Activated CD4-positive, alpha-beta memory T cell treated with anti-CD3 and anti-CD28 coated beads, Interleukin-2, amount 10 ng/mL, durations not matched to agents 7 days and 5 days (primary cell): ENCODE measurements at places on chromosomes 2 and 18. TPM values are rescaled to one million over a fixed set of nuclear protein-coding genes. Genes with fewer than 3 reads are reported as not detected.

DNA sequence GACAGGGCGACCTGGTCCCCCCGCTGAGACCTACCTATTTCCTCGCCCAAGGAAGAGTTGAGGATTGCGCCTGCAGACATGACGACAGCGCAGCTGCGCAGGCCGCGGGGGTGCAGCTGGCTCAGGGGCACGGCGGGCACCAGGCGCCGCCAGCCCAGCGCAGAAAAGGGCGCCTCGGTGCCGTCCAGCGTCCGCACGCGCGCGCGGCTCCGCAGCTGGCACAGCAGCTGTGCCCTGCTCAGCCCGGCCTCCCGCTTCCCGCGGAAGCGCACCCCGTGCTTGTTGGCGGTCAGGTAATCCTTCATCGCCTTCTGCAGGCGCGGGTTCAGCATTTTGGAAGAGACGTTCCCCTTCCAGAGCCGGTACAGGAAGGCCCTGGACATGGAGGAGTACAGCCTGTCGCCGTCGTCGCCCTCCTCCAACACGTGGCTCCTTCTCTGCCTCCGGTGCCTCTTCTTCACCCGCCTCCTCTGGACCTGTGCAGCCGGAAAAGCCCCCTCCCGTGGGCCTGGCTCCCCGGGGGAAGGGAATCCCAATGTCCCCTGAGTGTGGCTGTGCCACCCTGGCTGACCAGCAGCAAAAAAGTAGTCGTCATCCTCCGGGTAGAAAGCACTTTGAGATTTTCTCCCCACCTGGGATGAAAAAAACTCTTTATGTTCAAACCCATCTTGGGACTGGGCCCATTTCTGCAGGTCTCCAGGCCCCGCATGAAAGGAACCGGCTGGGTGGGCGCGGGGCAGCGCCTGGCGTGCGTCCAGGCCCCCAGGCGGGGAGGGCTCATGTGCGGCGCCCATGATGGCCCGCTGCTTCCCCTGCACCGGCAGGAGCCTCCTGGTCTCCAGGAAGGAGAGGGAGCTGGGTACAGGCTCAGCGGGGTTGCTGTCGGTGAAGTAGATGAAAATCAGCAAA lies 42.7 kb downstream of the ST6GAL2 start:
- H3K4me1 ChIP-seq: no peaks in the 10 kb centered on the region
- H3K36me3 ChIP-seq: no peaks in the 10 kb centered on the region
- H3K27ac ChIP-seq: no peak overlapping the region
- H3K27me3 ChIP-seq: no peaks in the 10 kb centered on the region
- DNase-seq: no peak
- H3K4me3 ChIP-seq: no peak overlapping the region

The DYNAP gene
- not detected for total RNA-seq

The SLC4A5 gene
- 3.4 TPM for total RNA-seq

The PDCL3 gene
- 39.6 TPM for total RNA-seq

The PAX3 gene
- total RNA-seq: not detected

DNA sequence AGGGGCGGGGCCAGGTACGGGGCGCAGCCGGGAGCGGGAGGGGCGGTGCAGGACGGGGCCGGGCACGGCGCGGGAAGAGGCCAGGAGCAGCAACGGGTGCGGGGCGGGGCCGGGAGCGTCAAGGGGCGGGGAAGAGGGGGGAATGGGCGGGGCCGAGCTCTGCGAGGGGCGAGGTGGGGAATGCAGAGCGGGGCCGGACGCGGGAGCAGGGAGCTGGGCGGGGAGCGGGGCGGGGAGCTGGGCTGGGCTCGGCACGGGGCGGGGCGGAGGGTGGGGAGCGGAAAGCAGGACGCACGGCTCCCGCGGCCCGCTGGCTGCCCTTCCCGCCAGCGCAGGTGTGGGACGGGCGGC lies at the start of gene IMPA2:
IMPA2 (plus strand) TSS at position 316 of the 351 bp plus-strand sequence. CDS start 163 bp downstream, outside the sequence.
- peaks cover 5% of the 10 kb centered on the region for H3K27me3 ChIP-seq
- H3K36me3 ChIP-seq: no peaks in the 10 kb centered on the region
- peak within 1 kb of the TSS; percentile 86 for H3K4me3 ChIP-seq
- no peak for DNase-seq
- peak within 1 kb of the TSS; percentile 52 for H3K27ac ChIP-seq

DNA sequence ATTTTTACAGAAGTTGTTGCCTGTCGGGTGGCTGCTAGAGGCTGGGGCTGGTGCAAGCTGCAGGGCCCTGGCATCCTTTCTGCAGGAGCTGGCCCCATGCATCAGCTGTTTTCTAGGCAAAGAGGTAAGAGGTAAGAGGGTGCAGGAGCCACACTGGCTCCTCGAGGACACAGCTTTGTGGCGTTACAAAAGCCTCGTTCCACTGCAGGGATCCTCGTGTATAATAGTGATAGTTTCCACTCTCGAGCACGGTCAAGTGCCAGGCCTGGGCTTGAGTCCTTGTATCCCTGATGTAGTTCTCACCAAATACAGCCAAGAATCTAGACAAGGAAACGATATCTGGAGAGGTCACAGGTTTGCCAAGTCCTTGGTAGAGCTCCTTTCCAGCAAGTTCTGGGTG lies 33.2 kb upstream of the FHOD3 start:
- no peak overlapping the region for H3K27ac ChIP-seq
- no peaks in the 10 kb centered on the region for H3K4me1 ChIP-seq
- H3K36me3 ChIP-seq: no peaks in the 10 kb centered on the region

DNA sequence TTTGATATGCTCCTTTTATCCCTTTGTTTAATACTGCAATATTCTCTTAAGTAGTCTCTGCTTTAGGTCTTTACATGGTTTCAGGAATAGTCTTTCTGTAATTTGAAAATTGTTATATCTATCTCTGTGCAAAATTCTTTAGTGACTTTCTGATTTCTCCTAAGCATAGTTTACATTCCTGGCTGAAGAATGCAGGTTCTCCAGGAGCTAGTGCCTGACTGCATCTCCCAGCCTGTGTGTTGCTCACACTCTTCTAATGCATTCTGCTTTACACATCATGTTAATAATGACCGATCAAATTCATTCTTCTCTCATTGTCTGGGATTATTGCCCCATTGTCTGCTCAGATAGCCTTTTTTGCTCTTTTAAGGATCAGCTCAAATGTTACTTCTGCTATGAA lies 1349.2 kb downstream of the DSC3 start:
- H3K4me1 ChIP-seq: no peaks in the 10 kb centered on the region
- no peaks in the 10 kb centered on the region for H3K27me3 ChIP-seq
- H3K4me3 ChIP-seq: no peak overlapping the region
- no peak overlapping the region for H3K27ac ChIP-seq
- DNase-seq: no peak

- DNase-seq: no peak
- H3K27me3 ChIP-seq: peaks cover 3% of the 10 kb centered on the region
- H3K27ac ChIP-seq: no peak overlapping the region
- no peaks in the 10 kb centered on the region for H3K36me3 ChIP-seq
- H3K4me3 ChIP-seq: no peak overlapping the region
- no peaks in the 10 kb centered on the region for H3K4me1 ChIP-seq
Observed at GRCh38 chr2:33645861-33646260, 46.8 kb upstream of the FAM98A start.

The SFT2D3 gene
- total RNA-seq: 5.8 TPM

- H3K4me3 ChIP-seq: no peak overlapping the region
- no peaks in the 10 kb centered on the region for H3K36me3 ChIP-seq
- peaks cover 4% of the 10 kb centered on the region for H3K27me3 ChIP-seq
Observed at GRCh38 chr18:76410033-76410432, 85.0 kb downstream of the ZNF516 start.

- H3K27ac ChIP-seq: no peak overlapping the region
- no peaks in the 10 kb centered on the region for H3K4me1 ChIP-seq
- DNase-seq: no peak
- no peak overlapping the region for H3K4me3 ChIP-seq
Observed at GRCh38 chr2:216645636-216645950, 12.4 kb downstream of the IGFBP2 start.

- H3K27me3 ChIP-seq: peaks cover 6% of the 10 kb centered on the region
- H3K4me3 ChIP-seq: no peak overlapping the region
- H3K36me3 ChIP-seq: no peaks in the 10 kb centered on the region
- peak; percentile 25 for DNase-seq
- H3K27ac ChIP-seq: no peak overlapping the region
Observed at GRCh38 chr18:70454704-70455322, 166.0 kb downstream of the SOCS6 start.

- peaks cover 7% of the 10 kb centered on the region for H3K27me3 ChIP-seq
- no peak overlapping the region for H3K4me3 ChIP-seq
- H3K36me3 ChIP-seq: peaks cover 2% of the 10 kb centered on the region
- no peak overlapping the region for H3K27ac ChIP-seq
- no peaks in the 10 kb centered on the region for H3K4me1 ChIP-seq
Observed at GRCh38 chr2:205276116-205276777, 406.1 kb upstream of the NRP2 start.

The DOCK10 gene
- total RNA-seq: 223 TPM

DNA sequence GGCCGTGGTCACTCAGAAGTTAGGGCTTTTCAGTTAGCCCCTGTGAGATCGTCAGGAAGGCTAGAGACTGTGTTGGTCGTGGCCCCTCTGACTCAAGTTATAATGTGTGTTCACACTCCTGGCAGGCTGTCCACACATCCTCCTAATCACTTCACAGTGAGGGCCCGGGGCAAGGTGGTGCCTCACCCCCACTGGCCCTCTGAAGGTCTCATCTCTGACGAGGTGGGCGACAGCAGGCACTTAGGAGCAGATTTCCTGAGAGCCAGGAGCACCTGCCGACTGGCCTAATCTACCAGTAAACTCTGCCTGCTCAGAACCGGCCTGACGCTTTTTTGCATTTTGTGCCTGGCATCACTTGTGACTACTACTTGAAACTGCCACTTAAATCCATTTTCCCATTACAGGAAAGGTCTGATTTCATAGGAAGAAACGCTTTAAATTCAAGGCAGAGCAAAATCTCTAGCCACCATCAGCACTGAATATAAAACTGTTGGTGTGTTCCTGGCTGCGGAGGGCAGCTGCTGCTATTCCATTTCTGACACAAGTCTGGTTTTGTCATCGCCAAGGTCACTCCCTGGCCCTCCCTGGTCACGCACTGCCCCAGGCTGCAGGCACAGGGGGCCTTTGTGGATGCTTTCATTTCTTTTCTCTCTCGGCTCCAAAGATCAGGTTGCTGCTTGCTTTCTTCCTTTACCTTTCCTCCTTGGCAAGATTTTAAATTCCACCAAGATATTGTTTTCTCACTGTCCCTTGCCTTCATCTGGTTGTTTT lies 48.0 kb downstream of the RAB12 start:
- peaks cover 2% of the 10 kb centered on the region for H3K4me1 ChIP-seq
- no peak overlapping the region for H3K4me3 ChIP-seq
- DNase-seq: no peak
- no peak overlapping the region for H3K27ac ChIP-seq

GRCh38 chr2:192775011-192775410 lies 580.3 kb upstream of the TMEFF2 start:
- H3K27ac ChIP-seq: no peak overlapping the region
- H3K4me3 ChIP-seq: no peak overlapping the region
- DNase-seq: no peak

DNA sequence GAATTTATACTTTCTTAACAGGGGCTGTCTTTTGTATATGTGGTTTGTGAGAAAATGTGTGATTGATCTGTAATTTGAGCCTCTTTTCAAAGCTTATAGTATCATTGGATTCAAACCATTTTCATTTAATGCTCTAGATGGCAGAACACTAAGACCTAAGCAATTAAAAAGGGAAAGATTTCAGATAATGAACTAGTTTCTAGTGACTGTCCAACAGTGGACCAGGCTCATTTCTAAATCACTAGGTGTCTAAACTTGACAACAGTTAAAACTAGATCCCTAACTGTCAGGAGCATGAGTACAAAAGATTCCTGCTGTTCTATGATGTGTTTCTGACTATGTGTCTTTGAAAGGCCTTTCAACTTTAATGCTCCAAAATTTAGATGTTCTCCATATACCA lies 54.6 kb downstream of the ANKRD44 start:
- H3K36me3 ChIP-seq: peaks cover 35% of the 10 kb centered on the region
- no peak for DNase-seq
- H3K4me1 ChIP-seq: peaks cover 71% of the 10 kb centered on the region
- H3K27ac ChIP-seq: peak overlapping the region; percentile 97

The PPP1R1C gene
- total RNA-seq: not detected

The R3HDM1 gene
- 37.3 TPM for total RNA-seq

The SERPINB10 gene
- not detected for total RNA-seq

- H3K36me3 ChIP-seq: no peaks in the 10 kb centered on the region
- H3K4me3 ChIP-seq: no peak overlapping the region
- H3K27me3 ChIP-seq: peaks cover 11% of the 10 kb centered on the region
- H3K27ac ChIP-seq: no peak overlapping the region
- DNase-seq: no peak
Observed at GRCh38 chr2:224145751-224146355, 106.8 kb upstream of the SERPINE2 start.

The OR6B3 gene
- total RNA-seq: not detected

The MFF gene
- 63.9 TPM for total RNA-seq

The EN1 gene
- total RNA-seq: not detected

The COL6A3 gene
- total RNA-seq: 1.3 TPM

DNA sequence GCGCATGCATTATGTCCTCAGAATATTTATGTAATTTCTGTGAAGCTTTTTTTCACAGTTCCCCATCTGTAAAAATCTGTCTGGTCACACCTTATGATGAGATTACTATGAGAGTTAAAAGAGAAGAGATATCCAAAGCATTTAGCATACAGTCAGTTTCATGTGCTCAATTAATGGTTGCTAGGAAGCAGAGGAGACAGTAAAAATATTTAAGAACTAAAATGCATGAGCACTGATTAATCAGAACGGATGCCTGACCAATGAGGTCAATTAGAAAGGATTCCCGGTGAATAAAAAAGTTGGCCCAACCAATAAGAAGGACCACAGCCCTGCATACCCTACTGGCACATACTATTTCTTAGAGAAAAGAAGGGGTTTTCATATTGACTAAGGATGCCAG lies 12.0 kb upstream of the CRIM1 start:
- H3K27ac ChIP-seq: no peak overlapping the region
- no peak overlapping the region for H3K4me3 ChIP-seq
- H3K36me3 ChIP-seq: no peaks in the 10 kb centered on the region

DNA sequence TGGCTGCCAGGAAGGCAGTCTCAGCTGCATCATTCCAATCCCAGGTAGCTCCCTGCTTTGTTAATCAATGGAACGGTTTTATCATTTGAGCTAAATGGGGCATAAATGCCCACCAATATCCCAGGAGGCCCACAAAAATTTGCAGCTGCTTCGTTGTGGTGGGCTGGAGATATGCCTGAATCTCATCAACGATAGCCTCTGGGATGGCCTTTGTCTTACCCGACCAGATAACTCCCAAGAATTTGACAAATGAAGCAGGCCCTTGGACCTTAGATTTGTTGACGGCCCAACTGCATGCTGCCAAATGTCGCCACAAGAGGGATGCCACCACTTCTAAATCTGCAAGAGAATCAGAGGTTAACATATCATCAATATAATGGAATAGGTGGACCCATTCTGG lies 236.4 kb downstream of the MBD5 start:
- H3K36me3 ChIP-seq: peaks cover 30% of the 10 kb centered on the region
- H3K4me1 ChIP-seq: peaks cover 2% of the 10 kb centered on the region
- H3K27ac ChIP-seq: no peak overlapping the region
- H3K27me3 ChIP-seq: no peaks in the 10 kb centered on the region

The ANKRD30B gene
- total RNA-seq: not detected

- no peak overlapping the region for H3K27ac ChIP-seq
- H3K4me3 ChIP-seq: peak overlapping the region; percentile 18
- no peak for DNase-seq
- peaks cover 42% of the 10 kb centered on the region for H3K4me1 ChIP-seq
- no peaks in the 10 kb centered on the region for H3K36me3 ChIP-seq
Observed at GRCh38 chr2:11102956-11103860, 52.1 kb upstream of the SLC66A3 start.

The SCN7A gene
- total RNA-seq: not detected

The ASPRV1 gene
- 0.98 TPM for total RNA-seq
